ENCODE measurements at places on chromosomes 3 and 15.

GRCh38 chr15:98713585-98714001 is 65.3 kb downstream of the IGF1R start:
- DNase-seq, result no peak

DNA sequence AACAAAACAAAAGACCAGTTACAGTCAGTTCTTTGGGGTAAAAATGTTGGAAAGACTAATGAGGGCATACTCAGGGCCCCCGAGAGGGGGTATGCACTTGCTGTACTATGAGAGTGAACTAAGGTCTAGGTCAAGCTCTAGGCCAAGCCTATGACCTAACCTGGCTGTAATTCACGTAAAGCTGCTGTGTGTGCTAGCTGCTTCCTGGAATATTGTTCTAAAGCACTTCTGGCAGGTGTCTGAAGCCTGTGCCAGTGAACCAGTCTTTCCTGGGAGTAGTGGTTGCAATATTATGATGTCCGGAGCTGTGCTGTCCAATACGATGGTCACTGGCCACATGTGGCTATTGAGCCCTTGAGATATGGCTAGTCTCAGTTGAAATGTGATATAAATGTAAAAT is 13.1 kb upstream of the CX3CR1 start:
- no peak for DNase-seq

- no peak for DNase-seq
These were observed 17.4 kb downstream of the PARP14 start for GRCh38 chr3:122697952-122698620.

DNA sequence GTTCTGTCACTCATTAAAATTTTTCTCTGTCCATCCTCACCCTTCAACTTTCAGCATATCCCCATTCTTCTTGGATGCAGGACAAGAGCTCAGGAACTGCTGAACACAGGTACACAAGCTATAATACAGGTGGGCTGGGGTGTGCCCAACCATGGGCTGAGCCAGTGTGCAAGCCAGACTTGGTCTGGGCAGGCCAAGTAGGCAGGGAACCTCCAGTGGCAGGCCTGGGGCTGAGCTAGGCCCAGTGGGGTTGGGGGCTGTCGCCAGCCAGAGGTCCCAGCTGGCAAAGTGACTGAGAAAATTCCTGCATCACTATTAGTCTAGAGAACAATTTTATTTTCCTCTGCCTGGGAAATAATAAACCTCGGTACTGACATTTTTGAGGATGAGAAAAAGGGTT is 202.9 kb downstream of the LRRC3B start:
- no peak for DNase-seq

DNA sequence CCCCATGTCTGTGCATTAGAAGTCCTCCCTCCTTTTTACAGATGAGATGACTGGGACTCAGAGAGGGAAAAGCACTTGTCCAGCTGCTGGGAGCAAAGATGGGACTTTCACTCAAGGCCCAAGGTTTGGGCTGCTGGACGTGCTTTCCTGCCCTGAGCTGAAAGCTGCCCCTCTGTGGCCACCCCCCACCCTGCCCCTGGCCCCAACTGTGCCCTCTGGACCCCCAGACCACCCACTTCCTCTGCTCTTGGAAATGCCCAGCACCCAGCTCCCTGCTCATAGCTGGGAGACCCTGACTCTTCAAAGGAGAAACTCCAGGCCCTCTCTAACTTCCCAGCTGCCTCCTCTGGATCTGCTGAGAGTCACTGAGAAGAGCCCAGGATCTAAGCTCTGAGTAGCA is 20.7 kb downstream of the GRIP2 start:
- no peak for DNase-seq

GRCh38 chr3:149000206-149000745 is 8.9 kb downstream of the GYG1 start:
- no peak for DNase-seq

GRCh38 chr3:79361748-79362378 is 405.9 kb downstream of the ROBO1 start:
- DNase-seq, result no peak

GRCh38 chr3:123843668-123844067 is 40.5 kb downstream of the MYLK start:
- no peak for DNase-seq

- no peak for DNase-seq
These were observed 18.2 kb upstream of the AMOTL2 start for GRCh38 chr3:134392336-134392983.

GRCh38 chr3:192920411-192920810 is 2.8 kb upstream of the MB21D2 start:
- no peak for DNase-seq

GRCh38 chr3:154364849-154365248 is 40.6 kb upstream of the DHX36 start:
- no peak for DNase-seq

- DNase-seq, result no peak
These were observed 709.4 kb upstream of the NR2F2 start for GRCh38 chr15:95620934-95621579.

Data from stimulated activated CD4-positive, alpha-beta T cell treated with anti-CD3 and anti-CD28 coated beads, Interleukin-4, amount 100 ng/mL, for 4 hours (primary cell).